Foreskin fibroblast (primary cell): ENCODE measurements at places on chromosomes 7 and 10.

- no peak for DNase-seq
Observed at GRCh38 chr10:99520040-99520846, 12.5 kb upstream of the NKX2-3 start.

- DNase-seq, result no peak
Observed at GRCh38 chr7:16399265-16399831, 22.0 kb downstream of the CRPPA start.

DNA sequence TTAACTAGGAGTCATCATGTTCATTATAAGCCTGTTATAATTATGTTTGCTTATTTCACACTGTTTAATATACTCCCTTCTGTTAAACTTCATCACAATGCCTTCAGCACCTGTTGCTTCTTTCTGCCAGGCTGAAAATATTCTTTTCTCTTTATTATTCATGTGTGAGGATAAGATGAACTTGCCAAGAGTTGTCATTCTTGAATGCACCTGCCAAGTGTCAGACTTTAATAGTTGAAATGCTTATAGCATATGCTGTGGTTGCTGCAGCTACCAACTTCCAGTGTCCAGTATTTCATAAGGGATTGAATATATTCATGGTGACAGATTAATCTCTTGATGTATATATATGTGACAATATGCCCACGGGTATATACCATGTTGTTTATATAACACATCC lies 339.2 kb upstream of the MEOX2 start:
- no peak for DNase-seq

- peak; percentile 4 for DNase-seq
Observed at GRCh38 chr7:113159746-113160339, 41.5 kb upstream of the SMIM30 start.

DNA sequence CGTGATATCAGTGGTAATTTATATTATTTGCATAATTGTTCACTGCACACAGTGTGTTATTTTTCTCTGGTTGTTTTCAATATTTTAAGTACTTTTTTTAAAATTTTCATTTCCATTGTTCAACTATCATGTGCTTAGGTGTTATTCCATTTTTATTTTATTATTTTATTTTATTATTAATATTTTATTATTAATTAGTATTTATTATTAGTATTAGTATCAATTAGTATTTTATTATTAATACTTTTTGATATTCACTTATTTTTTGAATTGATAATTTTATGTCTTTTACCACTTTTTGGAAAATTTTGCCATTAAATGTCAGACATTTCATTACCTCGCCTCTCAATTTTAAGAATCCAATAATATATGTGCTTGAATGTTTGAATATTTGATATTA lies 593.8 kb upstream of the GRM3 start:
- DNase-seq, result no peak

DNA sequence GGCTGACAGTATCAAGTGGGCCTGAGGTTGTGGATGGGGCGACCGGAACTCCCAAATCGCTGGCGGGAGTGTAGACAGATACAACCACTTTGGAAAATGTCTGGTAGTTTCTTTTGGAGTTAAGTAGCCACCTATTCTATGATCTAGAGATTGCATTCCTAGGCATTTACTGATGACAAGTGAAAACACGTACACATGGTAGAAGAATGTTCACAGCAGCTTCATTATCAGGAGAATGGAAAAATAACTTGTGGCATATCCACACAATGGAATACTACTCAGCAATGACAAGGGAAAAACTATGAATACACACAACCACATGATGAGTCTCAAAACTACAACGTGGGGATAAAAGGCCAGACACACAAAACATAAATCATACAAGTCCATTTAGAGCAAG lies 146.0 kb downstream of the MYOF start:
- no peak for DNase-seq

GRCh38 chr10:110858297-110858934 lies 13.3 kb upstream of the PDCD4 start:
- no peak for DNase-seq

DNA sequence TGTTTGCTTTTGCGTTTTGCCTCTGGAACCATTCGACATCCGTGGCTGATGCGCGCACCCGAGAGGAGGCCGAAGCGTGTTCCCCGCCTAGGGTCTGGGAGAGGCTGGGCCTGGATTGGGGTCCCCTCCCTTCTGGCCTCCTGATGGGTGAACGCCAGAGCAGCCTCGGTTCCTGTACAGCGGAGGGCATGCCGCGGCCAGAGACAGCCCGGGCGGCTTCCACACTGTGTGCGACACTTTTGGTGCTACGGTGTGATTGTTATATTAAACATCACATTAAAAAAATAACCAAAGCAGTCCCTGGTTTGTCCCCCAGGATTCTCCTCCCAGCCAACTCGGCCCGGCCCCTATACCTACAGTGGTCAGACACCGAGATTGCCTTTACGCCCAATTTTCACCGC lies 3.7 kb upstream of the HOXA7 start:
- DNase-seq, result no peak

DNA sequence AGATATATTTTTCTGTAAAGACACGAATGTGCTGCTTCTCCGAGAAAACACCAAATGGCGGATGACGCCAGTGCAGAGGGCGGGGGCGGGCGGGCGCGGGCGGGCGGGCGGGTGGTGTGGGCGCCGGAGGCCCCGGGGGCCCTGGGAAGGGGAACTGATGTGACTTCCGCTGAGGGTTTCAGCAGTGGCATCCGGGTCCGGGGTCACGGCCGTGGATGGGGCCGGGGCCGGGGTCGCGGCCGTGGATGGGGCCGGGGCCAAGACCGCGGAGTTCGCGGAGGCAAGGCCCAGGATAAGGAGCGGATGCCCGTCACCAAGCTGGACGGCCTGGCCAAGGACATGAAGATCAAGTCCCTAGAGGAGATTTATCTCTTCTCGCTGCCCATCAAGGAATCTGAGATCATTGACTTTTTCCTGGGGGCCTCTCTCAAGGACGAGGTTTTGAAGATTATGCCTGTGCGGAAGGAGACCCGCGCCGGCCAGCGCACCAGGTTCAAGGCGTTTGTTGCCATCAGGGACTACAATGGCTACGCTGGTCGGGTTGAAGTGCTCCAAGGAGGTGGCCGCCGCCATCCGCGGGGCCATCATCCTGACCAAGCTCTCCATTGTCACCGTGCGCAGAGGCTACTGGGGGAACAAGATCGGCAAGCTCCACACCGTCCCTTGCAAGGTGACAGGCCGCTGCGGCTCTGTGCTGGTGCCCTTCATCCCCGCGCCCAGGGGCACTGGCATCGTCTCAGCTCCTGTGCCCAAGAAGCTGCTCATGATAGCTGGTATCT lies 20.3 kb upstream of the IGF2BP3 start:
- DNase-seq, result no peak

DNA sequence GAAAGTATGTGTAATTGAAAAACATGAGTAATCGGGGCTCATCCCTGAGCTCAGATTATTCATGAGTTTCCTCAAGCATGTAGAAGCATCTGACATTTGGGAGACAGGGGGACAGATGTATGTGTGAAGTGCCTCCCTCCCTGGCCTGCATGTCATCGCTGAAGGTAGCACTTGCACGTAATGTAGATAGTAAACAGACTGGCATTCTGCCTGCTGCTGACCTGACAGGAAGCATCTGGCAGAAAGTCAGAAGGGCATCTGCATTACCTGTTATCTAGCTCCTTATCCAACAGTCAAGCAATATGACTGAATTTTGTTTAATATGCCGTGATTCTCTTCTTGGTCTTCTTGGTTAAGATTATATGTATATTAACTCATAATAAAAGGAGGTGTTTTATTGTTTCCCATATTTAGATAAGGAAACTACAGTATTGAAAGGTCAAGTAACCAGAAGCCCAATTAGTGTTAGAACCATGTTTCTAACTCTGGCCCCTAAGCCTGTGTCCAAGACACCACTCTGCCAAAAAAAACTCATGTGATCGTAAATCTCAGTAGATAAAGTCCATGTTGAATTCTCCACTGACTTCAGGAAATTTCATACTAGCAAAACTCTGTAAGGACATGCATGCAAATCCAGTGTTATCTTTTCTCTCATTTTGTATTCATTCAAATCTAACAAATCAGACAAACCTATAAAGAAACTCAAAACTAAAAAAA lies 918.1 kb upstream of the MBL2 start:
- DNase-seq, result no peak

- DNase-seq, result peak; percentile 69
Observed at GRCh38 chr7:94059746-94060145, 55.6 kb upstream of the BET1 start.

DNA sequence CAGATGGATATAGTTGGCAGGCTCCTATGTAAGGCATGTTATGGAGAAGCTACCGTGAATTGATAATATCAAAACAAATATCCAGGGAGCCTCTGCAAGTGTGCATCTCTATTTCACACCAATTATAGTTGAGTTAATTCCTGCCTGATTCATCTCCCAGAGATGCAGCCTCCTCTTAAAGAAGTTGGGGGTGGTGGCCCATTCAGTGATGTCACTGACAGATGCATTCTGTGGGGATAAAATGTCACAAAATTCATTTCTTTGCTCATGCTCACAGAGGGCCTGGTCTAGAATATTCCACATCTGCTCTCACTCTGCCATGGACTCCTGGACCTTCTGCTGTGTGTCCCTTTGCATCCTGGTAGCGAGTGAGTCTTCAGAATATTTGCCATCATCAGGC lies 189.1 kb upstream of the PRSS1 start:
- DNase-seq, result peak; percentile 60

GRCh38 chr10:1153805-1154351 lies 97.7 kb downstream of the WDR37 start:
- DNase-seq, result no peak

GRCh38 chr7:70512761-70513160 lies 619.2 kb upstream of the GALNT17 start:
- DNase-seq, result no peak

DNA sequence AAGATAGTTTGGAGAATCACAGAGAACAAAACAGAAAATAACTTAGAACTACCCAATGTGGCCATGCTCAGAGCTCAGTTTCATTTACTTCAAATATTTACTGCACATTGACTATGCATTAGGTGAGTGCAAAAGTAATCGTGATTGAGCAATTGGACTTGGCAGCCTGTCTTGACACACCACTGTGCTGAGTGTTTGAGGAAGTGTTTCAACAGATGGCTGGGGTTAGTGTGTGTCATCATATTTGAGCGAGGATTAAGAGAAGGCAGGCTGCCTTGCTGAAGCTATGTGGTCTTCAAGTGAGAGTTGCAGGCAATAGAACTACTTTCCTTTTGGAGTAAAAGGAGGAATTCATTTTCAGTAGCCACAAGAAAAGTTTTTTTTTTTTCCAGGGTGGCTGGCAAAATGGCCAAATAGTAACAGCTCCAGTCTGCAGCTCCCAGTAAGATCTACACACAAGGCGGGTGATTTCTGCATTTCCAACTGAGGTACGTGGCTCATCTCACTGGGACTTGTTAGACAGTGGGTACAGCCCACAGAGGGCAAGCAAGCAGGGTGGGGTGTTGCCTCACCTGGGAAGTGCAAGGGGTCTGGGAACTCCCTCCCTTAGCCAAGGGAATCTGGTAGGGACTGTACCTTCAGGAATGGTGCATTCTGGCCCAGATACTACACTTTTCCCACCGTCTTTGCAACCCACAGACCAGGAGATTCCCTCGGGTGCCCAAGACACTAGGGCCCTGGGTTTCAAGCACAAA lies 37.6 kb downstream of the AKR1C4 start:
- peak; percentile 26 for DNase-seq

- no peak for DNase-seq
Observed at GRCh38 chr7:2710286-2710655, 22.3 kb downstream of the AMZ1 start.

- DNase-seq, result no peak
Observed at GRCh38 chr10:4373612-4374011, 452.4 kb upstream of the AKR1E2 start.

- DNase-seq, result no peak
Observed at GRCh38 chr10:111446966-111447365, 370.1 kb downstream of the ADRA2A start.

DNA sequence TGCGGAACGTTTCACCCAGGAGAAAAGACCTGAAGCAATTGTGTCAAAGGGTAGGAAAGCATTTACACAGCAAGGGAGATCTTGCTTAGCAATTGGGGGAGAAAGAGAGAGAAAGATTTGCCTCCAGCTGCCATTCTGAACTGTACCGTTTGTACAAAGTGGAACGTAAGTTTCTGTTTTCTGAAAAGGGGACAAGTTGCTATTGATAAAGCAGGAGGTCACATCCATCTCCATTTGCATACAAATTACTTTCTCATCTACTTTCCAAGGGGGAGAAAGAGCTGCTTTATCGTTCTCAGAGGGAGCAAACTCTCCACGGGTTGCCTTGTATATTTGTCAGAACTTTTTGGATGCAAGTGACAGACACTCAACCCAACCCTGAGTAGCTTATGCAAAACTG lies 92.0 kb upstream of the CARD11 start:
- no peak for DNase-seq

DNA sequence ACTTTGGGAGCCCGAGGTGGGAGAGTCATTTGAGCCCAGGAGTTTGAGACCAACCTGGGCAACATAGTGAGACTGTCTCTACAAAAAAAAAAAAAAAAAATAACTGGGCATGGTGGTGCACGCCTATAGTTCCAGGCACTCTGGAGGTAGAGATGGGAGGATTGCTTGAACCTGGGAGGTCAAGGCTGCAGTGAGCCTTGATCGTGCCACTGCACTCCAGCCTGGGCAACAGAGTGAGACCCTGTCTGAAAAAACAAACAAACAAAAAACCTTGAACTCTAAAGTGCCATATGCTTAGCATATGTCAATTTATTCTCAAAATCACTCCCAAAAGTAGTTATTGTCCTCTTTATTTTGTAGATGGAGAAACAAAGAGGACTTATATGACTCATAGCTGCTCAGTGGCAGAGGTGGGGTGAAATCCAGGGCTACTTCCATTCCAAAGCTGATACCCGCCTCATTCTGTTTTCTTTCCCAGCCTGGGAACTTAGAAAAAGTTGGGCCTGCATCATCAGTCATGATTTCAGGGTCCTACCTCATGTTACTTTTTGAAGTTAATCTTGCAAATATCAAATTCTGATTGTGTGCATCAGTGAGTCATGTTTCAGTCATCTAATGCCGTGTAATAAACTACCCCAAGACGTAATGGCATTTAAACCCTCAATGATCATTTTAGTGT lies 13.3 kb downstream of the DHTKD1 start:
- peak; percentile 68 for DNase-seq

- no peak for DNase-seq
Observed at GRCh38 chr10:31025142-31025541, 6.5 kb downstream of the ZNF438 start.

DNA sequence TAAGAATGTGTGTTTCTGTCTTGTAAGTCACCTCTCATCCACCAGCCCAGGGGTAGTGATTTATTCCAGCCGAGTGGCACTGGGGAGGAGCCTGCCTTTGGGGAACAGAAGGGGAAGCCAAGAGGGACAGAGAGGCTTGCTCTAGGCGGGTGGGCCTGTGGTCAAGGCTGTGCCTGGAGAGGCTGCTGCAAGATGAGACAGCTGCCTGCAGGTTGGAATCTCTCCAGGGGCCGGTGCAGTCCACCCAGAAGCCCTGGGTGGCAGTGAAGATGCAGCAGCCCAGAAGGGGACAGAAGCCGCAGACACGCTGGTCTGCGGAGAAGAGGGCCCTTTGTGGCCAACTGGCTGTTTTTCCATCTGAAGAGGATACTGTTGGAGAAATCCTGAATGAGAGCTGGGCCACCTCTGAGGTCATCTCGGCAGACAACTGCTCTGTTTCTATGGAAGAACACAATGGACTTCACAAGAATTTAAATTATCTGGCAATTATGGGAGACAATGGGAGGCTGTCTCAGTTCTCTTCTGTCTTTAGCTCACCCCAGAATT lies 175.7 kb downstream of the GFRA1 start:
- no peak for DNase-seq

- no peak for DNase-seq
Observed at GRCh38 chr7:117837841-117838240, 35.4 kb downstream of the CTTNBP2 start.

- peak; percentile 18 for DNase-seq
Observed at GRCh38 chr7:91569728-91570457, 305.7 kb downstream of the FZD1 start.
